ENCODE measurements at places on chromosomes 16 and 17.

DNA sequence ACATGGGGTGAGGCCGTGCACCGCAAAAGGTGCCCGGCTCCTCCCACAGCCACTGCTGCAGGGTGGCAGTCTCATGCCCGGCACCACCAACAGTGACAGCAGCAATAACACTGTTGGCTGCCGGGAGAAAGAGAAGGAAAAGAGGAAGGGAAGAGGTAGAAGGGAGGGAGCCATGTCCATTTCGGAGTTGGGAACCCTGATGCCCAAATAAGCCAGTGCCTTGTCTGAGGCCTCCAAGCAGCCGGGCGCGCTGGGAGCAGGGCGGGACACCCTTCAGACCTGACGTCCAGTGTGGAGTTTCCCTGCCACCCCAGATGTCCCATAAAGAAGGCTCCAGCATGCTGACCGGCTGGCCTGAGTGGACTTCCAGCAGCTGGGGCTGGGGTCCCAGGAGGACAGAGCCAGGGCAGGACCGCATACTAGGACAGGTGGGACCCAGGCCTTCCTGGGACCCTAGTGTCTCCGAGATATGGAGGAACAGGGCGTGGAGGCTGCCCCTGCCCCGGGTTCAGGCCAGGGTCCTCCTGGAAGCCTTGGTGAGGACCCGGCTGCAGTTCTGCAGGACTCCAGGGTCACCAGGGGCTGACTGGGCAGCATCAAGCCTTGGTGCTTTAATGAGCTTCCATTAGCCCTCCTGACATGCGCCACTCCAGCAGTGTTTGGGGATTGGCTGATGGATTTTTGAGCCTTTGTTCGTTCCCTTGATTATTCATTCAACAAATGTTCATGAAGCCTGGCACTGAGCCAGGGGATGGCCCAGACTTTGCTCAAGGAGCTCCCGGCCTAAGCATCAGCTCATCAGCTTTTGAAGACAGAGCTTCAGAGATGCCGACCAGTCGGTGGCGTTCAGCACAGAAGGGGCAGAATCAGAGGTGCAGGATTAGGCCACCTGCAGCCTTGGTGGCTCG lies 223.6 kb upstream of the CIBAR2 start:
- peak; percentile 13 for DNase-seq

DNA sequence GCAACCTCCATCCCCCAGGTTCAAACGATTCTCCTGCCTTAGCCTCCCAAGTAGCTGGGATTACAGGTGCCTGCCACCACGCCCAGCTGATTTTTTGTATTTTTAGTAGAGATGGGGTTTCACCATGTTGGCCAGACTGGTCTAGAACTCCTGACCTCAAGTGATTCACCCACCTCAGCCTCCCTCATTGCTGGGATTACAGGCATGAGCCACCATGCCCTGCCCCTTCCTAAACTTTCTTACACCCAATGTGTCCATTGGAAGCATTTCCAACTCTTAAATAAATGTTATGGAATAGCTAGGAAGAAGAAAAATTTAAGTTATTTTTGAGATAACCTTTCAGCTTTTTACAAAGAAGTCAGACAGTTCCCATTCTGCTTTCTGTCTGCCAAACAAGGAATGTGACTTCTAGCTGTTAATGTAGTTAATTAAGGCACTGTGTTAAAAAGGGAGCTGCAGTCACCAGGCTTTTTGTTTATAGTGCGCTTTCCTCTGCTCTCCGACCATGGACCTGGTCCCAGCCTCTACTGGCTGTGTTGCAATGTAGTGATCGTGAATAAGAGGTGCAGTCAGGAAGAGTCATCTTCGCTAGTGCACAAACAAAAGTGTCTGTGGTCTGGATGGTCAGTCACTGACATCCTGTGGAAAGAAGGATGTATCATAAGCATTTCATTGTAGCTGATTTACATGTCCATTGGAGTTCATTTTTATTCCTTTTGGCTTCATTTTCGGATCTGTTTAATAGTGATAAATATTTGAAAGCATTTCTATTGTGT lies 39.7 kb downstream of the USP10 start:
- DNase-seq, result no peak

DNA sequence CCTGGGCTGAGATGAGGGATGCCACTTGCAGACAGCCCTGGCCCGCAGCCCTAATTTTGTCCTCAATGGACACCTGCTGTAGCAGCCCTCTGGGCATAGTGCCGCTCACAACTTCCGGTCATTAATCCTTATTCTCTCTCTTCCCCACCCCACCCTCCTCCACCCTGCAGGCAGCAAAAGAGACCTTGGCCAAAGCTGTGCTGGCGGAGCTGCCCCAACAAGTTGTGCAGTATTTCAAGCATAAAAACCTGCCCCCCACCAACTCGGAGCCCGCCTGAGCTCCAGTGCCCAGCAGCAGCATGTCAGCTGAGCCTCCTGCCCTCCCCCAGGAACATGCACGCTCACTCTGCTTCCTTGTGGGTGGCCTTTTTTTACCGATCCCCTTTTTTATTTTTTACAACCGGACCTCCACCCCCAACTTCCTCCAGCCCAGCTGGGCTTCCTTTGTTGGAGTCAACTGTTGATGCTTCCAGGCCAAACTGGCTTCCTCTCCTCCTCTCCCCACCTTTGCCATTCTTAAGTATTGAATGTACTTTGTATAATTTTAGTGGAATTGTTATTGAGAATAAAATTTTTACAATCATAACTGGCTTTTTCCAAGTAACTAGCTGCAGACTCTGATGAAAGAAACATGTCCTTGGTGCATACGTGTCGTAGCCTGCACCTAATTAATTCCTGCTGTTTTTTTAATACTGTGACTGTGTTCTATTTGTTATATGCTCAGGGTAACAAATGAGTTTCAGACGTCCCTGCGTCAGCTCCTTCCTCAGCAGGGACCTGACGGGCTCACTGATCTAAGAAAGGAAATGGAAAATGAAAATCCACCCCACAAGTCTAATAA lies 38.2 kb downstream of the PSME3IP1 start:
- no peak for DNase-seq

GRCh38 chr17:73308017-73308823 lies 3.6 kb downstream of the CDC42EP4 start:
- DNase-seq, result no peak

- no peak for DNase-seq
Measured at GRCh38 chr16:88692861-88693260, 6.6 kb upstream of the SNAI3 start.

GRCh38 chr17:7249830-7250229 lies 1.7 kb downstream of the CTDNEP1 start:
- no peak for DNase-seq

DNA sequence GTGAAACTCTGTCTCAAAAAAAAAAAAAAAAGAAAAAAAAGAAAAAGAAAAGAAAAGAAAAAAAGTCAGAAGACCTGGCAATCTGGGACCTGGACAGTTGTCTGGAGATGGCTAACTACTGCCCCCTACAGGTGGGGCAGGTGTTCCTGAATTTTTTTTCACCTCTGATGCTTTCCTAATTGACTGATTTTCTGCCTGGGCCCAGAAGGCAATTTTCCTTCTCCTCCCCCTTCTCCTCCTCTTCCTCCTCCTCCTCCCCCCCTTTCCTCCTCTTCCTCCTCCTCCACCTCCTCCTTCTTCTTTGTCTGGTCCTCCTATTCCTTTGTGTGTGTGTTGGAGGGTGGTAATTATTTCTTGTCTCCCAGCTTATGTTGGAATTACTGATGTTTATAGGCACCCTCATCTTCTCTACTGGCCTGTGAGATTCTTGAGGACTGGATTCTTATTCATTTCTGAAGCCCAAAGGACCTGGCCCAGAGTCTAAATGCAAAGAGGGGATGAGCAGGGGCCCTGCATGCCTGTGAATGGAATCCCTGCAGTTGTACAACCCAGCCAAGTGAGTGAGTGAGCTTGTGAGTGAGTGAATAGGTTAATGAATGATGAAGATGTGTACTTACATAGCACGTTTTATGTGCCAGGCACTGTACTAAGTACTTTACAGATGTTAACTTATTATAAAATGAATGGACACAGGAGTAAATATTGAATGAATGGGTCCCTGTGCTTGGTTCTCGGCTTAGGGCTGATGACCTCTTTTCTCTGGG lies 26.9 kb downstream of the IRX5 start:
- DNase-seq, result peak; percentile 77

DNA sequence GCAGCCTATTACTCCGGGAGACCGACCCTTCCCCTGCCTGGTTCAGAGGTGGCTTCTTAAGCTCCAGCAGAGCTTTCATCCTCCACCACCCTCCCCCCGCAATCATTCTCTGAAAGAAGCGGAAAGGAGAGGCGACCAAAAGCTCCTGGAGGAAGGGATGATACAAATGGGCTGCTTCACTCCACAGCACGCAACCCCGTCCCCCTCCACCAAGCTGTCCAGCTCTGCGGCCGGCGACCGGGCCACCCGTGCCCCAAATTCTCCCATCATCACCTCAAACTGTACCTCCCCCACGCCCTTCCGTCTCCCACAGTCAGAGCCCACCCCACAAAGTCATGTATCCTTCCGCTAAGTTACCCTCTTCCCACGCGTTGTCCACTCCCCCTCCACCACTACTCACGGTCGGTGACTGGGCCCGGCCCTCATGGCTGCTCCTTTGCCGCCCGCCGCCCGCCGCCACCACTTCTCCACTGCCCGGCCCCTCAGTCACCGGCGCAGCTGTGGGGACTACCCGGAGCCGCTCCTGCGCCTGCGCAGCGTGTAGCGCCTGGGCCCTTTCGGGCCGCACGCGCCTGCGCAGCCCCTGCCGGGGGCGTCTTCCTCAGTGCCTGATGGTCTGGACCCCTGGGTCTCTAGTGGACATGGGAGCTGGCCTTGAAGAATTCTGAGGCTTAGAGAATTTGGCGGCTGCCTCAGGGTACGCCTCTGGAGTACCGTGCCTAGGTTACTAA lies at the start of gene FAM222B:
Gene FAM222B (minus strand): TSS at position 509 of the 731 bp plus-strand sequence. CDS start 76,123 bp downstream, outside the sequence.
- peak; percentile 89 for DNase-seq

DNA sequence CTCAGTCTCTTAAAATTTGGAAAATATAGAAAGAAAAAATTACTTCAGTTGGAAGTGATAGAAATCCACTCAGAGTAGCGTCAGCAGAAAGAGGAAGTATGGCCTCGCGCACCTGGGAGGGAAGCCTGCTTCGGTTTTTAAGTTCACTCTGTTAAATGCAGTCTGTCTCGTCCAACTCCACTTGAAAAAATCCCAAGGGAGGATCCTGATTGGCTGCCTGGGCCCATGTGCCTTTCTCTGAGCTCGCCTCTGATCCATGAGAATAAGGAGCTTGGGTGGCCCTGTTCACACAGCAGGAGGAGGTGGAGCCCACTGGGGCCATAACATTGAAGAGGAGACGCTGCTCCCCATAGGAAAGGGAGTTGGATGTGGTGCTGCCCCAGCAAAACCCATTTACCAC lies 40.7 kb downstream of the DNAJA2 start:
- peak; percentile 50 for DNase-seq

- DNase-seq, result no peak
Measured at GRCh38 chr17:49214676-49215360, 4.3 kb downstream of the ABI3 start.

DNA sequence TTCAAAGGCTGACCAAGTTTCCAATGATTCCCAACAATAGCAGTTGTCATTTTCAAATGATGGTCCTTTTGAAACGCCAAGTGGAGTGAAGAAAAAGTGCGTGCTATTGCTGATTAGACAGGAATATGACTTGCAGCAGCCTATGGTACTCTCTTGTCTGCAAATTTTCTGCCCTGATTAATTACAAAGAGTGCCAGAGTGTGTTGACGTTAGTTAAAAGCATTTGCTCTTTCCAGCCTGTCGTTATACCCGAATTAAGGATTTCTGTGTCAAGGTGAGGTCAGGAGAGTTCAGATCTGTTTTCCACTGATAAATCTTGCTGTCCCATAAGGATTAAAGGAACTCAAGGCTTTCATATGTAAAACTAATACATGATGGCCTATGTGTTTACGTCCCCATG lies 75.0 kb upstream of the ADAMTS18 start:
- DNase-seq, result no peak

DNA sequence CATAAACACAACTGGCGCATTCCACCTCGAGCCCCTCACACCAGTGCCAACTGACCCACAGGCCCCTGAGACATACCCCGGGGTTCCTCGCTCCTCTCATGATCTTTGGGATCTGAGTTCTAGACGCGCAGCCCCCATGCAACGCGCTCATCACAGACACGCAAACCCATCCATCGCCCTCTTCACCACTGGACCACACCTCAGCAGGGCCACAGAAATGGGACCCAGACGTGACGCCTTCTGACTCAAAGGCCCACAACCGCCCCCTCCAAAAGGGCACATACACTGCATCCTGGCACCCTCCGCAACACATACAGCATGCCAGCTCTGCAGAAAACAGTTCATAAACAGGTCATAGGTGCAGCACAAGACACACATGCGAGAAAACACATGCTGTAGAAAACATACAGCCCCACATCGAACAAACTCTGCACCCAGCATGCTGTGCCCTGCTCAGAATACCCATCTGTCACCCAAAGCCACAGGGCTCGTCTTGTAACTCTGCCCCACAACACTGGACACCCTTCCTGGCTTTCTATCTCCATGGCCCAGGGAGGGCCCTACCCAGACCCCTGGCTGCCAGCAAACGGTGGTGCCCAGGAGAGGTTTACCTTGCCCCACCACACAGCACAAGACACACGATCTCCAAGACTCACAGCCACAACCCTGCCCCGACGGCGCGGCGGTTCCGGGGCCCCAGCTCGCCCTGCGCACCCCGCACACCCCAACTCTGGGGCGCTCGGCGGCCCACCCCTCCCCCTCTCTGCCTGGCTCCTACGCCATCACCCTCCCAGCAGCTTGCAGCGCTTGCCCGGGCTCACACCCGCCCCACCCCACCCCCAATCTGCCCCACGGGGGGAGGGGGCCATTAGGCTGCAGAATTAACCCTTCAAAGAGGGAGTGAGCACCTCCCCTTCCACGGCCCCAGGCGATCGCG lies 887 bp downstream of the ZBTB4 start:
- peak; percentile 58 for DNase-seq

DNA sequence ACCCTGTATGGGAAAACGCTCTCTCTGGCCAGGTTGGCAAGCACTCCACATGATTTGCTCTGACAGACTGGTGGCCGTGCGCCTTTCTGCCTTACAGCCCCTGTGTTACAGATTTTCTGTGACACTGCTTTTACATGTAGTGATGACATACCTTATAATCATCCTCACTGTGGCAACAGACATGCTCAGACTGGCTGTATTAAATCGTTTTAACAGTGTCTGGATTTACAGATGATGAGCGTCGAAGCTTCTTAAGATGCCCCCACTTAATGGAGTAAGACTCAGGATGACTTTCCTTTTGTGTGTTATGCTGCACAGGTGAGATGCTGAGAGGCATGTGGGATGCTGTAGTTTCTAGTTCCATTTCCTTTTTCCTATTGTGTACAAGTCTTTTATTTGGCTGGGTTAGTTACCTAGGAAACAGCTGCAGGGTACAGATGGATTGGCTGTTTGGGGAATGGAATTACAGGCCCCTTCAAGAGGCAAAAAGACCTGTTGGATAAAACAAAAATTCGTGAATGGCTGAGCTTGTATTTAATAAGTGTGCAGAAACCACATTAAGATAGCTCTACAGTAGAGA lies 20.9 kb upstream of the VWA3A start:
- DNase-seq, result no peak

- no peak for DNase-seq
Measured at GRCh38 chr17:80456465-80457235, 19.8 kb downstream of the NPTX1 start.

DNA sequence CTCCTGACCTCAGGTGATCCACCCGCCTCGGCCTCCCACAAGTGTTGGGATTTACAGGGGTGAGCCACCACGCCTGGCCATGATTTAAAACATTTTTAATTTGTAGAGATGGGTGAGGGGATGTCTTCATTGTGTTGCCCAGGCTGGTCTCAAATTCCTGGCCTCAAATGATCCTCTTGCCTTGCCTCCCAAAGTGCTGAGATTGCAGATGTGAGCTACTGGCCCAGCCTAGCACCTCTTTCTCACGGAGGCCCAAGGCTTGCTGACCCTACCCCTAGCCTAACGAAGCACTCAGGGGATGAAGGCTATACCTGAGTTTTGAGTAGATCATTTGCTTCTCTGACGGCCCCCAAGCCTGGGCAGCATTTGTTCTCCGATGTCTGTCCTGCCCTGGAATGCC lies 26.6 kb downstream of the UNK start:
- DNase-seq, result no peak

Measured in DMS53 (cell line).